ENCODE measurements at places on chromosomes 3 and 15.

DNA sequence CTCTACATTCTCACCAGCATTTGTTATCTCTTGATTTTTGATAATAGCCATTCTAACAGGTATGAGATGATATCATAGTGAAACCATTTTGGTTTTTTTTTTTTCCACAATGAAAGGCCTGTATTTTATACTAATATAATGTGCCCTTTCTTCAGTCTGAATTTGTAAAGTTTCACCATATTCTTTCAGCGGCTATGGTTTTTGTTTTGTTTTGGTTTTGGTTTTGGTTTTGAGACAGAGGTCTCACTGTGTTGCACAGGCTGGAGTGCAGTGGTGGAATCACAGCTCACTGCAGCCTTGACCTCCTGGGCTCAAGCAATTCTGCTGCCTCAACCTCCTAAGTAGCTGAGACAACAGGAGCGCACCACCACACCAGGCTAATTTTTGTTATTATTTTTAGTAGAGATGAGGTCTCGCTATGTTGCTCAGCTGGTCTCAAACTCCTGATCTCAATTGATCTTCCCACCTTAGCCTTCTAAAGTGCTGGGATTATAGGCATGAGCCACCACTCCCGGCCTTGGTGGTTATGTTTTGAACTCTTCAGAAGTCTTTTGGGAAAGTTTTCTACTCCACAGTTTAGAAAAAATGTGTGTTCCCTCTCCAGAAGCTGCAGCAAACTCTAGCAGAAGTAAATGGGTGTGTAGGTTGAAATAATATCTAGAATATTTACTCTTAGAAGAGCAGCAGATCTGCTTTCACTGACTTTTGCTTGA is 110.2 kb upstream of the UMPS start:
- no peak overlapping the region for H3K4me3 ChIP-seq
- no peaks in the 10 kb centered on the region for H3K36me3 ChIP-seq
- DNase-seq: no peak
- H3K27ac ChIP-seq: no peak overlapping the region
- no peaks in the 10 kb centered on the region for H3K4me1 ChIP-seq
- no peaks in the 10 kb centered on the region for H3K27me3 ChIP-seq

- H3K4me1 ChIP-seq: no peaks in the 10 kb centered on the region
- peaks cover 14% of the 10 kb centered on the region for H3K36me3 ChIP-seq
- no peaks in the 10 kb centered on the region for H3K27me3 ChIP-seq
- no peak for DNase-seq
- no peak overlapping the region for H3K4me3 ChIP-seq
- no peak overlapping the region for H3K27ac ChIP-seq
Measured at GRCh38 chr3:121817753-121818152, 17.1 kb downstream of the IQCB1 start.

- no peak overlapping the region for H3K4me3 ChIP-seq
- H3K4me1 ChIP-seq: no peaks in the 10 kb centered on the region
- H3K27me3 ChIP-seq: no peaks in the 10 kb centered on the region
Measured at GRCh38 chr15:89794627-89795241, 18.6 kb downstream of the MESP2 start.

DNA sequence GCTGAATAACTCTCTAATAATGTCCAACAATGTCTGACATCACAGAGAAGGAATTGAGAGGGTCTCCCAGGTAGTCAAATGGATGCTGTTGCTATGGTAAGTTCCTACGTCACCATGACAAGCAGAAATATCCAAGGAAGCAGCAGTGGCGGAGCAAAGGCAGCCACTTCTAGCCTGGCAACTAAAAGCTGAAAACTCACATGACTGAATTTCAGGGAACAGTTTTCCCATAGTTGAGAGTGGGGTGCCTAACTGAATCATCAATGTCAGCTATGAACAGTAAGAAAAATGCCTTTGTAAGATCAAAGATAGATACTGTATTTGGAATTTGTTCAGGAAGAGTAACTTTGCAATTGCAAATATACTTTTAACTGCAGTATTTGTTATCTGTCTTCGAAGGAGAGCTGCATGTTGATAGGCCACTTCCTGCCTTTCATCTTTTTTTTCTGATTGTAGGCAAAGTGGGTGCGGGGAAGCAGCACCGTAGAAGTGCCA is 161.7 kb downstream of the BBX start:
- H3K36me3 ChIP-seq: no peaks in the 10 kb centered on the region
- no peak overlapping the region for H3K27ac ChIP-seq
- no peak for DNase-seq
- H3K4me1 ChIP-seq: peaks cover 6% of the 10 kb centered on the region
- no peak overlapping the region for H3K4me3 ChIP-seq
- H3K27me3 ChIP-seq: no peaks in the 10 kb centered on the region

DNA sequence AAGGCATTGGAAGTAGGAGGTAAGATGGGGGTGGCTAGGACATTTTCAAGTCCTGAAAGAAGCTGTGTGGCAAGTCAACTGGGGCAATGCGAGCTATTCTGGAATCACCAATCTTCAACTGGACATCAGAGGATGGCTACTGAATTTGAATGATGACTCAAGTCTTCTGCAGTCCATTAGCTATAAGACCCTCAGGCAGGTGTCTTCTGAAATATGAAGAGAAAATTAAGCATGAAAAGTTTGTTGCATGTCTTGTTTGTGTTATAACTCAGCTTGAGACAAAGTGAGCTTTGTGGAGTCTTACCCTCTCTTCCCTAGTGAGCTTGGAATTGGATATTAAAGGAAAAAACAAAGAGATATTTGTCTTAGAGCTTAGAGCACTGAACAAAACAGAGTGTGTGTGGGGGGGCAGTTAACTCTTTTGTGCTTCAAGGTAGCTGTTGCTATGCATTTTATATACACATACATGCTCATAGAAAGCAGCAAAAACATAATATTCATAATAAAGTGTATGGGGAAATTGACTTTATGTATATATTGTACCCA is 979.1 kb downstream of the MCTP2 start:
- H3K4me3 ChIP-seq: no peak overlapping the region
- no peaks in the 10 kb centered on the region for H3K27me3 ChIP-seq
- no peaks in the 10 kb centered on the region for H3K36me3 ChIP-seq
- no peaks in the 10 kb centered on the region for H3K4me1 ChIP-seq
- DNase-seq: no peak

DNA sequence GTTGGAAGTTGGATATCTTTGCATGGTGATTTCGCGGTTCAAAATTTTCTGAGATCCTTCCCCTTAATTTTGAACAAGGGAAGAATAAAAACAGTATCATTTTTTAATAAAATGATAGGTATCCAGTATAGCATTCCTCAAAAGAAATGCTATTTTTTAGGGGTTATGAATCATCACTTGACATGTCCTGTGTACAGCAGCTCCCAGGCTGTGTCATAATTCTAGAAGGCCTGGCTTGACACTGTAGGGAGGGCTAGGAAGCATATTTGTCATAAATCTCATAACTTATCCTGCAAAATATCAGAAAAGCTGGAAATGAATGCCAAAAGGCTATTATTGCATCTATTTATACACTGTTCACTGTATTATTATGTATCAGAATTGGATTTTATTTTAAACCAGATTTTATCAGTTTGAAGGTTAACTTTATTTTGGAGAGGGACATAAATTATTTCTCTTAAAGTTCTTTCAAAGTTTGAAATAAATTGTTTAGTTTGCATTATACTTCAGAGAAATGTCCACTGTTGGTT is 539.1 kb upstream of the ROBO2 start:
- no peaks in the 10 kb centered on the region for H3K27me3 ChIP-seq
- no peak overlapping the region for H3K4me3 ChIP-seq
- H3K36me3 ChIP-seq: no peaks in the 10 kb centered on the region
- H3K27ac ChIP-seq: no peak overlapping the region
- no peak for DNase-seq

DNA sequence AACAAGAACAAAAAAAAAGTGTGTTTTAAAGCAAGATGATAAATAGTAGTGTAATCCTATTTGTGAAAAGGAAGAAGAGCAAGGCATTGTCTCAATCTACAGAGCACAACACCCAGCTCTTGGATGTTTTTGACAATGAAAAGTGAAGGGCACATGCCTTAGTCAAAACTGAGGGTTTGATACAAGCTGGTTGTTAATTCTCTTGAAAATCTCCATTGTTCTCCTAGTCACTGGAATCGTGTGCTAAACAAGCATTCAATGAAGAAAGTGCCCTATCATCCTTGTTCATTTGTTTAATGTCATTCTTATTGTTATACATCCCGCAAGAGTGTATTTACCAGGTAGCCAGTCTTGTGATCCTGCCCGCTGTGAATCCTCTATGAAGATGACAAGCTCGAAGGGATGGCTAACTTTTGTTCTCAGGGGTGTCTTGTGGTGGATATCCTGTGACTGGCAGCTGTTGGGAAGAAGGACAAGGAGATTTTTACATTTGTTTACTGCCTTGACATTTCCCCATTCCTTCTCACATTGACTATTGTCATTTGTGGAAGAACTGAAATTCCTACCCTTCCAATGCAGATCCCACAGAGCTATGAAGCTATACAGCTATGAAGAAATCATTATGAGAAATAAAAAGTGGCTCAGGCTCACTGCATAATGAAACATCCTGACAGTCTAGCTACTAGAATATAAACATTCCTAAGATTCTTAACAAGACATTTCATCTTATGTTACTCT is 175.9 kb downstream of the VGLL3 start:
- H3K4me3 ChIP-seq: no peak overlapping the region
- no peak for DNase-seq
- H3K36me3 ChIP-seq: no peaks in the 10 kb centered on the region
- no peaks in the 10 kb centered on the region for H3K4me1 ChIP-seq
- H3K27ac ChIP-seq: no peak overlapping the region
- no peaks in the 10 kb centered on the region for H3K27me3 ChIP-seq

GRCh38 chr3:39065197-39065596 is 13.4 kb downstream of the WDR48 start:
- DNase-seq: no peak
- no peak overlapping the region for H3K4me3 ChIP-seq
- H3K27me3 ChIP-seq: no peaks in the 10 kb centered on the region

DNA sequence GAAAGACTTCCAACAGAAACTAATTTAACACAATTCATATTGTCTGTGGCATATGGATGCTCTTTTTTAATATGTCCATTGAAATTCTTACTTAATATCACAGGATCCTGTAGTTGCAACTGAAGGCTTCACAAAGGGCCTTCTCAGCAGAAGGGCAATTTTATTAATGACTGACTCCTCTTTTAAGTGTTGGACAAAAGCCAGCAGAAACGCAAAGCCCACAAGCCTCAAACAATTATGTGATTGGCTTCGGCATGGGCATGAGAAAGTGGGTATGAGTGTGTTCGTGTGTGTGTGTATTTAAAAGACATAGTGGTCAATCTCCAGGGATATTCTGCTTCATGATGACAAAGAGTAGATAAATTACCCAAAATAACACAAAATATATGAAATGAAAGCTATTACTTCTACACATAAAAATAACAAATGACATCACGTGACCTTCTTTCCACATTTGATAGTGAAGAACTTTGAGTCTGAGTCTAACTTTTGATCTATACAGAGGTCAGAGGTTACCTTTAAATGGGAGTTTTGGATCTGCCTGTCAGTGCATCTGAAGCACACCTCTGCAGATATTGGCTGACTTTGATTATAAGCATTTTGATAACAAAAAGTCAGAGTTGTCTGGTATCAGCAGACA is 496.9 kb downstream of the CADM2 start:
- no peak for DNase-seq
- no peaks in the 10 kb centered on the region for H3K36me3 ChIP-seq
- H3K27ac ChIP-seq: no peak overlapping the region
- no peaks in the 10 kb centered on the region for H3K4me1 ChIP-seq
- no peaks in the 10 kb centered on the region for H3K27me3 ChIP-seq

DNA sequence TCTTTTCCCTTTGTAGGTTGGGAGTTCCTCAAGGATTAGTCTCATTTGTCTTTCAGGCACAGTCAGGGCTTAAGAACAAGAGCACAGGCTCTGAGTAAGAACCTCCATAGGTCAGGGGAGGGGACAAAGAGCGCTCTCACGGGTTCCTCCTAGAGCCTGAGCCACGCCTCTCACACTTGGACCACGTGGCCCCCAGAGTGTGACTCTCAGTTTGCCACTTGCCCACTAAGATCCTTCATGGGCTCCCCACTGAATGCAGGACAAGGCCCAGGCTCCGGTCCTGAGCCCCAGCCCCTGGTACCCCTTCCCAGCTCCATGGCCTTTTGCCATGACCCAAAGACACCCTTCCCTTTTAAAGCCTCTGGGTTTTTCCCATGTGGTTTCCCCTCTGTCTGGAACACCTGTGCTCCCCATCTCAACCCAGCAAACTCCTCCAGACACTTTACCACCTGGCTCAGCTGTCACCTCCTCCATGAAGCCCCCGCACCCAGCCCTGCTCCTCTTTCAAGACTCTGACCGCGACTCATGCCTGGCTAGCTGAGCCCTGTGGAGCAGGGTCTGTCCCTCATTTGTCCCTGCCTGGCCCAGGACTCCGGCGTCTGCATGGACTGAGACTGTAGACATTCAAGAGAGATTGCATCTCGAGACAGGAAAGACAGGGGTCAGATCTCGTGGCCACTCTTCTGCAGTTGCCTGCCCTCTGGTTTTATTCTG is 32.7 kb downstream of the IQSEC1 start:
- H3K36me3 ChIP-seq: no peaks in the 10 kb centered on the region
- no peak for DNase-seq
- H3K27me3 ChIP-seq: no peaks in the 10 kb centered on the region
- H3K4me1 ChIP-seq: peaks cover 12% of the 10 kb centered on the region
- no peak overlapping the region for H3K4me3 ChIP-seq
- no peak overlapping the region for H3K27ac ChIP-seq

DNA sequence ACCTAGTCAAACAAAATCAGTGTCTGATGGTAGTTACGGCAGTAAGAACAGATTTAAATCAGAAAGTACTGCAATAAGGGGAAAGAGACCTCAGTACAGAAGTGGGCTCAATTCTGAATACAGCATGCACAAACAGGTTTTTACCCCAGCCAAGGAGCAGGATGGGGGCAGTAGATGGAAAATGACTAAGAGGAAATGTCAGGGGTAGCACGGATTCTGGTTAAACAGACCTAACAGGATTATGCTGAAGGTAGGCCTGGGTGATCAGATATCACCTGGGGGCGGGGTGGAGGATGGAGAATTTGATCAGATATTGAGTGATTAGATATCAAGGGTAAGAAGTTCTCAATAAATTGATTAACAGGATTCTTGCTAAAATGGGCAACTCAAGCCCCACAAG is 19.0 kb downstream of the MESD start:
- H3K4me3 ChIP-seq: no peak overlapping the region
- no peaks in the 10 kb centered on the region for H3K27me3 ChIP-seq
- peaks cover 34% of the 10 kb centered on the region for H3K36me3 ChIP-seq
- DNase-seq: no peak
- no peak overlapping the region for H3K27ac ChIP-seq

Measured in naive thymus-derived CD4-positive, alpha-beta T cell (primary cell).